ENCODE measurements at places on chromosomes 16 and 17.

GRCh38 chr17:14780097-14780651 is 479.3 kb downstream of the HS3ST3B1 start:
- no peak for DNase-seq

- DNase-seq: no peak
Observed at GRCh38 chr17:64162554-64162953, 32.6 kb upstream of the ERN1 start.

GRCh38 chr17:4899341-4900230 is at the start of gene C17orf107:
TSS of gene C17orf107 (plus strand) at chr17:4899536. CDS start at chr17:4899763, 227 bp downstream.
- DNase-seq: peak; percentile 81

DNA sequence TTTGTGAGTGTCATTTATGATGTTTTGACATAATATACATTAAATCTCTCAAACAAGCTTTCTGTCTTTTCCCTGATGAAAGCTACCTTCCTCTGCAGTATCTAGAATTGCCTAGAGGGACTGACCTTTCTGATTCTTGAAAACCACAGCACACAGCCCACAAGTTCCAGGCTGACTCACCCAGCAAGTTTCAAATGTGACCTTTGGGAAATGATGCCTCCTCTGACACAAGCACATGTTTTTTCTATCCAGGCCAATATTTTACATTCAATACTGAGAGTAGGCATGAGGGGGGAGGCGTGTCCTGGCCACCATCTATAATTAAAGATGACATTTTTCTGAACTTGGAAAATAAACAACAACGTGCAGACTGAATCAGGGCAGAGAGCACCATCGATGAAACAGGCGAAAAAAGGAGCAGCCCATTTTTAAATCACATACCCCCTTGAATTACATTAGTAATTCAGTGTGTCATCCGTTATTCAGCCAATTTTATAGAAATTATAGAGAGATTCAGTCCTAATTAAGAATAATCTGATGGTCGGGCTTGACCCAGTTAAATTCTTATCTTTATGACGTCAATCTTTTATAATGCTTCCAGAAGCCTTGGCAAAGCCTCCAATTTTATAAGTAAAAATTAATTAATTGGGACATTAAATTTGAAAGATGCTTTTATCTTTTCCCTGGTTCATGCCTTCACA is 292.6 kb upstream of the CDH11 start:
- no peak for DNase-seq

GRCh38 chr17:22692806-22693171 is 1000.5 kb downstream of the KCNJ18 start:
- no peak for DNase-seq

- no peak for DNase-seq
Observed at GRCh38 chr16:80913397-80913796, 93.3 kb downstream of the CMC2 start.
